ENCODE measurements at places on chromosomes 4 and X.

GRCh38 chrX:151912221-151912620 lies 468 bp upstream of the MAGEA4 start:
- no peak for DNase-seq

DNA sequence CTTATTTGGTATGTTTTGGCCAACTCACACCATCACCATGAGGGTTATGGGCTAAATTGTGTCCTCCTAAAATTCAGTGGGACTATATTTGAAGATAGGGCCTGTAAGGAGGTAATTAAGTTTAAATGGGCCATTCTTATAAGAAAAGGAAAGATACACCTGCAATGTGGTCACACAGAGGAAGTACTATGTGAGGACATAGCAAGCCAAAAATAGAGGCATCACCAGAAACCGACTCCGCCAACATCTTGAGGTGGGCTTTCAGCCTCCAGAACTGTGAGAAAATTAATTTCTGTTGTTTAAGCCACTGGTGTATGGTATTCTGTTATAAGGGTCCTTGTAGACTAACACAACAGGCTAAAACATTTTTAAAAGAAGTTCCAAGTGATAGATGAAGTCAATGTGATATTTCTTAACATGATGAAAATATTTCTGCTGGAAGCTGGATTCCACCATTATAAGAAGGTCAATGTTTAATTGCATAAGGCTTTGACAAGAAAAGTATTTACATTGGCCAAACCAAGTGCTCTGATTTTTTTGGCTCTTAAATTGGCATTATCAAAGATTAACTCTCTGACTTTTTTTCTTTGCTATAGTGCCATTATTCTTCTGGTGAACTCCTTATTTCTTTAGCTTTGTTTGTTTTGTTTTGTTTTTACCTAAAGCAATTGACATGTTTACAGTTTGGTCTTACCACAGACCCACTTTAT lies 540.9 kb downstream of the PPARGC1A start:
- no peak for DNase-seq

GRCh38 chr4:76677571-76678326 lies 220.2 kb downstream of the SOWAHB start:
- no peak for DNase-seq

DNA sequence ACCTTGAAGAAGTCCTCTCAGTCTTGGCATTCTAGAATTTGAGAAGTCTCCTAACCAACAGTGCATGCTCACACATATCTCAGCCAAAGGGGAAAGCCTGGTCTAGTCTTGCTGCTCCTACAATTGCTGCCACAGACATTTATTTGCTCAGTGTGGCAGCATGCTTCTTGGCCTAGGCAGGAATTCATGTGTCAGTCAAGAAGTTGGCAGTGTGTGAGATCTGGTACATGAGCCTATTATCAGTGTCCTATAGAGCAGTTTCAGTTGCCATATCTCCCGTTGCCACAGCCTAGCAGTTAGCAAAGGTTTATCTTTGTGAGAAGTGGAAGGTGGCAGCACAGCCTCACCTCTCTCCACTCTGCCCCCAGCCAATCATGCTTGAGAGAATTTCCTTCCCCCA lies 176.9 kb upstream of the ARHGEF9 start:
- no peak for DNase-seq

DNA sequence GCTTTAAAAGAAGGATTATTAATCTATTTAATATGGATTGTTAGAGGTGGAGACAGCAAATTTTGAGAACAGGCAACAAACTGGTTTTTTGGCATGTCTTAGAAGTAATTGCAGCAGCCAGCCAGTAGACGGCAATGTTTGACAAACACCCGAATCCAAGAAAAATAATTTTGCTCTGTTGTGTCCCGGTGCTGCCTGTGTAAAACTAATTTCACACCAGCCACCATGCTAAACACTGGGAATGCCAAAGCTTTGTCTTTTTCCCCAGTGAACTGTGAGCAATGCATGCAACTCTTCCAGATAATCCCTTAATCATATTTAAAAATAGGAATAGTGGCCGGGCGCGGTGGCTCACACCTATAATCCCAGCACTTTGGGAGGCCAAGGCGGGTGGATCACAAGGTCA lies 25.9 kb downstream of the SMIM31 start:
- no peak for DNase-seq

DNA sequence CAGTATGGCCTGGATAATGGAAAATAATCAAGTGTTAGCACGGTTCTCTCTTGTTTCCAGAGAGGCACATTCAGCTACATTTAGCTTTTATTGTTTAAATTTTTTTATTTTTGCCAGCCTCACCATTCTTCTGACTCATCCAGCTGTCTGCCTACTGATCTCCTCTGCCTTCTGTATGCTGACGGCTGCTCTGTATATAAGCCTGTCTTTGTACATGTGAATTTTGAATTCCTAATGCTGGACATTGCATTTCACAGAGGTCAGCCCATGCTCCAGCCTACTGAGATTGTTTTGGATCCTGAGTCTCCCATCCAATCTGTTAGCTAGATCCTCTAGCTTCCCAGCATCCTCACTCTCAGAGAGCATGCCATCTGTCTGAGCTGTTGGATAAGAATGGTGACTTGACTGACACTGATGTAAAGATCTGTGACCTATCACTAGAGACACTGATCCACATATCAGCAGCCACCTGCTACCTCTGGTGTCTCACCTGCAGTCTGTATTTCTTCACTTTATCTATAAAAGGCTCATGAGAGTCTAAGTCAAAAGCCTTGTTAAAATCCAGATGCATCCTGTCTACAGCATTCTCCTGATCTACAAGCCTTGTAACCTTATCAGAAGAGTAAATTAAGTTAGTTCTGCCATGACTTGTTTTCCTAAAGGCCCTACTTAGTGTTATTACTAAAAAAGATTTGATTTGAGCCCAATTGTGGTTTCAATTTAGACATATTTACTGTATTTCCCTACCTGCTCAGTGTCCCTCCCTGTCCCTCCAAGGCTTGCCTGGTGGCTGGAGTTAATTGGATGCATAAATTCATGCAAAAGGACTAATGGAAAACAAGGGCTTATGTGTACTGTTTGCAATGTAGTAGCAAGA lies 25.6 kb upstream of the ARHGAP36 start:
- no peak for DNase-seq

- no peak for DNase-seq
Observed at GRCh38 chr4:26916195-26916594, 55.6 kb downstream of the STIM2 start.

DNA sequence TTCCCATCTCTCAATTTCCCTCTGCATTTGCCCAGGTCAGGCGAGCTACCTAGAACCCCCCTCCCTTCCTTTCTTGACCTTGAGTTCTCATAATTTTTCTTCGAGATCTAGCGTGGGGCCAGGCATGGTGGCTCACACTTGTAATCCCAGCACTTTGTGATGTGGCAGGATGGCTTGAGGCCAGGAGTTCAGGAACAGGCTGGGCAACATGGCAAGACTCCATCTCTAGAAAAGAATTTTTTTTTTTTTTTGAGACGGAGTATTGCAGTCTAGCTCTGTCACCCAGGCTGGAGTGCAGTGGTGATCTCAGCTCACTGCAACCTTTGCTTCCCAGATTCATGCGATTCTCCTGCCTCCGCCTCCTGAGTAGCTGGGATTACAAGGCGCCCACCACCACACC lies 4.5 kb upstream of the PORCN start:
- DNase-seq: no peak

DNA sequence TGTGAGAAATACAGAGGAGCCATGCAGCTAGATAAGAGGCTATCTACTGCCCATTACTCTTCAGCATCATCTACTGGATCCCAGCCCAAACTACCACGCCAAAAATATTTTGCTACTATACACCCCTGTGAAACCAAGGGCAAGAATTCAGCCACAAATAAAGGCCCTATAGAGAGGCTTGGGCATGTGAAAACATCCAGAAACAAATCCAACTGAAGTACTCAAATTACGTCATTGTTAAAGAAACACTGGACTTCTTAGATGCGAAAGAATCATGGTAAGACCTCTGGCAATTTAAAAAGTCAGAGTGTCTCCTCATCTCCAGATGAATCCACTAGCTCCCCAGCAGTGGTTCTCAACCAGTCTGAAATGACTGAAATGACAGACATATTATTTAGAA lies 12.8 kb downstream of the NDST3 start:
- no peak for DNase-seq

GRCh38 chr4:56160636-56161035 lies 211.9 kb downstream of the CEP135 start:
- no peak for DNase-seq

DNA sequence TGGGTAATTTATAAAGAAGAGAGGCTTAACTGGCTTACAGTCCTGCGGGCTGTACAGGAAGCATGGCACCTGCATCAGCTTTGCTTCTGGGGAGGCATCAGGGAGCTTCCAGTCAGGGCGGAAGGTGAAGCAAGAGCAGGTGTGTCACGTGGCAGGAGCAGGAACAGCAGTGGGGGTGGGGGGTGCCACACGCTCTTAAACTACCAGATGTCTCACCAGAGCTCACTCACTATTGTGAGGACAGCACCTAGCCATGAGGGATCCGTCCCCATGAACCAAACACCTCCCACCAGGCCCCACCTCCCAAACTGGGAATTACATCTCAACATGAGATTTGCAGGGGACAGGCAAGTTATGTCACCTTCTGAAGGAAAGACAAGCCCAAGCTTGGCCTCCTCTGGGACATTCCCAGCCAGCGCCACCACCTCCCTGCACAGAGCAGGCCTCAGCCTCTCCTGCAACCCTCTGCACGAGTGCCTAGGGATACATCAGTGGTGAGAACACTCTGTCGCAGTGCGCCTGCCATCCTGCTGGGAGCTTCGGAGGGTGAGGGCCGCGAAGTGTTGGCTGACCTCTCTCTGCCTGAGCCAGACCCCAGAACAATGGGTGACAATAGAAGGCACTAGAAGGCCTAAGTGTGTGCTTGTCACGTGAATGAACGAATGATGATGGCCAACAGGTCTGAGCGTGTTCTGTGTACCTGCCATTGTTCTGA lies 244.3 kb downstream of the EVC2 start:
- no peak for DNase-seq

GRCh38 chrX:78321809-78322208 lies 5.6 kb downstream of the CYSLTR1 start:
- DNase-seq: no peak

GRCh38 chr4:117417856-117418255 lies 332.5 kb upstream of the TRAM1L1 start:
- no peak for DNase-seq

DNA sequence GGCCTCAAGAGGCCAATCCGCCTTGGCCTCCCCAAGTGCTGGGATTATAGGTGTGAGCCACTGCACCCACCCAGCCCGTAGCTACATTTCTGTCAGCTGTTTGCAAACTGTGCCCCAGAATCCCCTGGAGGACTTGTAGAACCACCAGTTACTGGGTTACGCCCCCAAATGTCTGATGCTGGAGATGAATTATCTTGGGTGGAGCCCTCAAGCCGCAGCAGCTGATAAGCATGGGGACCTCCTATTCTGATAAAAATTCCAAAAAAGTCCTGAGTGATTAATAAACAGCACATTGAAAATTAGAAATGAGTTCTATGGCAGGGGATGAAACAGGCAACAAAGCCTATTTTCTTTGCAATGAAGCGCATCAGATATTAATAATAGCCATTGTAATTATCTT lies 105.0 kb downstream of the PTTG2 start:
- DNase-seq: no peak

DNA sequence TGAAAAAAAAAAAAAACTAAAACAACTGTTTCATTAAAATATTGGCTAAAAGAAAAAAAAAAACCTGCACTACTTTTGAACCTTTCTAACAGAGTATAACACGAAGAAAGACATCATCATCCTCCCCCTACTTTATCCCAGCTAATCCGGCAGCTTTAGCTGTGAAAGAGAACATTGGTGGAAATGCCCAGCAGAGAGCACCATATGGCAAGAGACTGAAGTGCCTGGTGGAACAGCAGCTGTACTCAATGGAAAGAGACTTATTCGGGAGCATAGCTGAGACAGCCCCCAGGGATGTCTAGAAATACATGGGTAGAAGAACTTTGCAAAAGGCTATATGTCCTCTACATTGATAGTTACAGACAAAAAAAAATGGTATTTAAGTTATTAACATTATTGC lies 30.3 kb downstream of the STPG2 start:
- DNase-seq: no peak

DNA sequence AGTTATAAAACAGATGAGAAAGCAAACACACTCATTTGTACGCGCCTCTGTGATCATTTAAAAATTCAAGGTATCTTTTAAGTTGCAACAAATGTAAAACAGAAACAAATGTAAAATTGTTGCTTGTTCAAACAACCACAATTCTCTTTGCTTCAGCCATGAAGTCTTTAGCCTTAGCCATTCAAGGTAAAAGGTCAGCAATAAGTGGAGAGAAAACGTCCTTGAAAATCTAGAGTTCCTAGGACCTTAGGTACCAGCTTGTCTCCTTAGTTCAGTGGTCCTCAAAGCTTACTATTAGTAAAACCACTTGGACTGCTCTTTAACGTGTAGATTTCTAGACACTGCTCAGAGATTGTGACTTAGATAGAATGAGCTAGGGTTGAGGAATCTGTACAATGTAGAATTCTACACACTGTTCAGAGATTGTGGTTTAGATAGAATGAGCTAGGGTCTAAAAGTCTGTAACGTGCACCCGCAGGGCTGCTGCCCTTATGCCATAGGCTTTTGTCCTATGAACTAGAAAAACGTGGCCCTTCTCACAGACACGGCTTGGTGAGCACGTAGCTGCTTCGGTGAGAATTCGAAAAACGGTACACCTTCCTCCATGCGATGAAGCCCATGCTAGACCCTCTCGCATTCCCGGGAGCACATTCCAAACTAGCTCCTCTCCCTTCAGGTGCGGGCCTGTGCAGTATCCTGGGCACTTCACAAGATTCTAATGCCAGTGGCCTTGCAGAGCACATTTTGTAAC lies 1.7 kb downstream of the PLAC8 start:
- no peak for DNase-seq

GRCh38 chr4:8202108-8203051 lies 3.3 kb downstream of the SH3TC1 start:
- DNase-seq: no peak

DNA sequence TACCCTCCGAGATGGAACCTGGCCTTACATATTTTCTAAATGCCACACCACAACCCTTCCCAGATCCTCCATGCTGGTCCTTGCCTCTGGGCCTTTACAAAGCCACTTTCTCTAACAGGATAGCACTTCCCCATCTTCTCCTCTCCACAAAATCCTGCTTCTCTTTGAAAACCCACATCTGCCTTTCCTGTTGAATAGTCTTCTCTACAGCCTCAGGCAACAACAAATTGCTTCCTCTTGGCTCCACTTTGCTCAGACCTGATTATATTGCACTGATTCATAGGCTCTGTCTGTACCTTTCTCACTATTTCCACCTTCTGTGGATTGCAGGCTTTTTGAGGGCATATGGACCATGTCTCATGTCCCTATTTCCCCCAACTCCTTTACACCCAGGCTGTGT lies 203.7 kb upstream of the MBNL3 start:
- DNase-seq: no peak

GRCh38 chrX:41875142-41875541 lies 48.2 kb downstream of the CASK start:
- DNase-seq: no peak

All from sciatic nerve (tissue), 2 donors.